ENCODE measurements at places on chromosomes 2 and 18.

- DNase-seq = no peak
Measured at GRCh38 chr2:27870724-27871123, 19.5 kb downstream of the RBKS start.

DNA sequence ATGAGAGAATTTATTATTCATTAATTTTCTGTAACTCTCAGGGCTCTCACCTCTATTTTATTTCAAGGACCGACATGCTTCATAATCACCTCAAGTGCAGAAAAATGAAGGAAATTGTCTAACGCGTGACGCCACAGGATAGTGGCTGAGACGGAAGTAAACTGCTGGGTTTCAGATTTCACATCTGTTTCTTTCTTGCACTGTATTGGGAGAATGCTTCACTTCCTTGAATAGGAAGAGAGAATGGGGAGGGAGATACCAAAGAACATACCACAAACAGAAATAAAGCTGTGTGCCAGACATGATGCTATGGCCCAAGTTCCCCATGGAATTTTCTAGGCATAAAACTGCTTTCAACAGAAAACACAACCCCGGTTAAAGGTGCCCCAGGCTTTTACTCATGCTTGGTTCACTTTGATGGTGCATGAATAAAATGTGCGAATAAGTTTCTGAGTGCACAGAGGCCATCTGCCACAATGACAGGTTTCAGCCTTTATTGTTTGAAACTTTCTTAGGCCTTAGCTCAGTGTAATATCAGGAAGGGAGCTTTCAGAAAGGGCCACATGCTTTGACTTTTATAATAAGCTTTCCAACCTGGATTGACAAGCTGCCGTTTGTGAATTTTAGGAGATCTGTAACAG, 1116.4 kb downstream of the SOCS6 start:
- DNase-seq = no peak

- DNase-seq = no peak
Measured at GRCh38 chr2:206423147-206423546, 20.2 kb upstream of the ADAM23 start.

- no peak for DNase-seq
Measured at GRCh38 chr2:234243871-234244565, 193.5 kb downstream of the SPP2 start.

GRCh38 chr2:211744379-211744778, 794.2 kb downstream of the ERBB4 start:
- no peak for DNase-seq
